Germinal center (tissue), 1 donor: ENCODE measurements at places on chromosomes 16 and 17.

DNA sequence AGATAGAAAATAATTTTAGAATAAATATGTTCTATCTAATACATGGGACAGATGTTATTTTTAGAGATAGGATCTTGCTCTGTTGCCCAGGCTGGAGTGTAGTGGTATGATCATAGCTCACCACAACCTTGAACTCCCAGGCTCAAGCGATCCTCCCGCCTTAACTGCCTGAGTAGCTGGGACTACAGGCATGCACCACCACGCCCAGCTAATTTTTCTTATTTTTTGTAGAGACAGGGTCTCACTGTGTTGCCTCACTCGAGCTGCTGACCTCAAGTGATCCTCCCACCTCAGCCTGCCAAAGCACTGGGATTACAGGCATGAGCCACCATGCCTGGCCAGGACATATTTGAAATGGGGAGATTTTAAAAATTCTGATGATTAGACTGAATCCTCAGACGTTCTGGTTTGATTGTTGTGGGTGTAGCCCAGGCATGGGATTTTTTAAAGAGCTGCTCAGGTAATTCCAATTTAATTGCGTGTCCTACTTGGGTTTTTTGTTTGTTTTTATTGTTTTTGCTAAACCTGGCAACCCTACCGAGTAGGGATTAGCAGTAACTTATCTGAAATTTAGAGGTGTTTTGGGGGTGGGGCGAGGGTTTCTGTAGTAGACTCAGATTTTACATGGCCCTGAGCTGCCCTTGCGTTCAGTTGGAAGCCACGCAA lies 142.9 kb downstream of the RAB11FIP4 start:
- DNase-seq, result no peak

GRCh38 chr16:8943966-8944759 lies 19.5 kb downstream of the USP7 start:
- DNase-seq, result peak; percentile 64

- no peak for DNase-seq
These were observed 2.8 kb downstream of the ACE start for GRCh38 chr17:63479495-63480184.

DNA sequence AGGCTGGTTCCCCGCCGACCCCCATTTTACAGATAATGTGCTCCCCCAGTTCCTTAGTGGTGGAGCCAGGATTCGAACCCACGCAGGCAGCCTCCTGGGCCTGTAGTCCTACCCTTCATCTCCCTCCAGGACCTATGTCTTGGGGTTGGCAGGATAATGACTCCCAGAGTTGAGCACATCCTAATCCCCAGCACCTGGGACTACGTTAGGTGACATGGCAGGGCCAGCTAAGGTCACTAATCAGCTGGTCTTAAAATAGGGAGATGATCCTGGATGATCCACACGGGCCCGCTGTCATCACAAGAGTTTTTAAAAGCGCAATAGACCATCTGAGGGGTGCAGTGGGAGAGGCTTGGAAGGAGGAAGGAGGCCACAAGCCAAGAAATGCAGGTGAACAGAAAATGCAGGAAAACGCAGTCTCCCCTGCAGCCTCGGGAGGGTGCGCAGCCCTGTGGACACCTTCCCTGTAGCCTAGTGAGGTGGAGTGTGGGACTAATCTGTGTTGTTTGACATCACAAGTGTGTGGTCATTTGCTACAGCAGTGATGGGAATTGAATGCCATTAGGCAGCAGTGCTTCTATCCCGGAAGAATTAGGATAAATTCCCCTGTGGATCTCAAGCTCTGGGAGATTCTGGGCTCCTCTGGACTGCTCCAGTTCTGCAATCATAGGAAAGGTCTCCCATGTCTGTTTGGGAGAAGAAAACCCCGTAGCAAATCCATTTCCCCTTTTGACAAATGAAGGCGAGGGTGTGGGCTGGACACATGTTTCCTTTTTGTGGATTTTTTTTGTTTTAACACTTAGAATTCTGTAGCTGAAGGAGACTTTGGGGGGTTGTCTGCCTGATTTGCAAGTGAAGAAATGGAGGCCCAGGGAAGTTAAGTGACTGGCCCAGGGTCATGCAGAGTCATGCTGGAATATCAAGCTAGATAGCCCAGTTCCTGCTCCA lies 297.7 kb downstream of the SEC14L1 start:
- no peak for DNase-seq

DNA sequence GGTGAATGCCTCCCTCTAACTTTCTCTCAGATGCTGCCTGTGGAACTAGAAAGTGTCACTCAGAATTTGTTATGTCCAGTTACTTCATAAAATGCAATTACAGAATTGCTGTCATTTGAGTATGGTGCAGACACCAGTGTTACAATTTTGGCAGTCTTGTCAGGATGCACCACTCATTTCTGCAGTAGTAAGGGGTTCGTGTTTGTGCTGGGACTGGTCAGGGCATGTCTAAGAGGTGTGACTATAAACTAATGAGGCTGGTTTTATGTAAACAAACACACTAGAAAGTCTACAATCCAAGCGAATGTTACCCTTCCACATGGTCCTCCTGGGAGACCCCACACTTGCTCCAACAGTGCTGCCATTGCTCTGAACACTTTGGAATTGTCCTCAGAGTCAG lies 206.2 kb downstream of the ANKFN1 start:
- DNase-seq, result no peak

DNA sequence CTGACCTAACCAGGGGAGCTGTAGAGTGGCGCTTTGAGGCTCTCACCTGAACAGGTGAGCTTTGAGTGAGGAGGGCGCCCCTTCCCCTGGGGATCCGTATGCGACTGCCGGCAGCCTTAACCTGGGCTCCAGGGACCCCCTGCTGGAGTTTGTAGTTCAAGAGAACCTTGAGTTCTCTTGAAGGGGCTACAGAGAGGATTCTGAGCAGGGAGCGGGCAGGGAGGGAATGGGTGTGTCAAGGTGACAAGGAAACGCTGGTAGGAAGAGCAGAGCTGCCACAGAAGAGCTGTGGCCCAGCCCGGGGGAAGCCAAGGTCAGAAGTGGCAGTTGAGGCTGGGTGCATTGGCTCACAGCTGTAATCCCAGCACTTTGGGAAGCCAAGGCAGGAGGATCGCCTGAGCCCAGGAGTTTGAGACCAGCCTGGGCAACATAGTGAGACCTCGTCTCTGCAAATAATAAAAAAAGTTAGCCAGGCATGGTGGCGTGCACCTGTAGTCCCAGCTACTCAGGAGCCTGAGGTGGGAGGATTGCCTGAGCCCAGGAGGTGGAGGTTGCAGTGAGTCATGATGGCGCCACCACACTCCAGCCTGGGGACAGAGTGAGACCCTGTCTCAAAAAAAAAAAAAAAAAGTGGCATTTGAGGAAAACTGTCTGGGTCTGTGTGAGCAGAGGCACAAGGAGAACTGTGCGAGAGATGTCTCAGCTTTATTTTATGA lies 1.2 kb downstream of the LLGL2 start:
- no peak for DNase-seq

DNA sequence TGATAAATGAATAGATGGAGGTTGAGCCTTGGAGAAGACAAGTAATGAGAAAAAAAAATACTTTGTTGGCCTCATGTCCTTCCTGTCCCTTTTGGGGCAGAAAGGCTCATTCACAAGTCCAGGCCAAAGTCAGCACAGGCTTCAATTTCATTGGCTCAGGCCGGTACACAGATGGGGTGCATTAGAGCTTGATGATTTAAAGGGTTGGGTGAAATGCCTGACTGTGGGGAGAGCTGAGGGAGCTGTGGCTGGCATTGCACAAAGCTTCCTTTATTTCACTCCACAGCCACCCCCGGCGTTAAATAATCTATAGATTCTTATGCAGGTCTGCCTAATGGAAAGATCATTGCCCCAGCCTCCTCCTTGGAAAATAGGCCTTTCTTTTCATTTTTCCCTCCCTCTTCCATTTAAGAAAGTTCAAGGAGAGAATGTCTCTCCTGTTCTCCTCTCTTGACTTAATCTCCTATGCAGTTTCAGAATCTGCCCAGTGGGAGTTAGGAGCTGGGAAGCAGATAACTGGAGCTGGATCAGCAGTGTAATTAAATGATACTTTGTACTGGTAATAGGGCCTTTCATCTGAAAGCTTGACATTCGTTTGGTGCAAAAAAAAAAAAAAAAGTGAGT lies 24.4 kb downstream of the YPEL2 start:
- no peak for DNase-seq

DNA sequence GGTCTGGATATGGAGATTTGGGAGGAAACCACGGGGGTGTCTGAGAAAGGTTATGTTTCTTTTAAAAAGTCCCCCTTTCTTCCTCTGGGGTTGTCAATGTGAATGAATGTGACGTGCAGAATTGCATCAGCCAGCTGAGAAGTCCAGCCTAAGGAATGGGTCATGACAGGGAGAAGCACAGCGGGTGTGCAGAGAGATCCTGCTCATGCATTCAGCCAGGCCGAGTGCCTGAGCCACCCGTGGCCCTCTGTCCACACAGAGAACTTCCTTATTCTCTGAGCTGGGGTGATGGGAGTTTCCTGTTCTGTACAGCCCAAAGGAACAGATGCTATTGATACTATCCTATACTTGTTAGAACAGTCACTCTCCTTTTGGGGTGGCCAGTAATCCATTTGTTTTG lies 117.9 kb downstream of the CPPED1 start:
- DNase-seq, result no peak

DNA sequence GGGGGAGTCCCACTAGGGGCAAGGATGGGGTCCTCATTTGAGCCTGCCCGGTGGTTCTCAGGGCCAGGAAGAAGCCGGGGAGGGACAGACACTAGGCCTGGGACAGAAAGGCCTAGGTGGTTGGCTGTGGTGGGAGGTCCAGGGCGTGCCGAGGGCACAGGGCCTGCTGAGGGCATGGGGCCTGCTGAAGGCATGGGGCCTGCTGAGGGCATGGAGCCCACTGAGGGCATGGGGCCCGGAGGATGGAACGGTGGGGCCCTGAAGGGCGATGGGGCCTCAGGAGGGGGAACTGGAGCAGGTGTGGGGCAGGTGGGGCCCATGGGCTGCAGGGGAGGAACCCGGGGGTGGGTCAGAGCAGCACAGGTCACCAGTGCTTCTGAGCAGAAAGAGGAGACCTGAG lies 31.2 kb downstream of the PELP1 start:
- DNase-seq, result no peak

- DNase-seq, result no peak
These were observed 370.1 kb upstream of the CDH8 start for GRCh38 chr16:62406387-62406786.

DNA sequence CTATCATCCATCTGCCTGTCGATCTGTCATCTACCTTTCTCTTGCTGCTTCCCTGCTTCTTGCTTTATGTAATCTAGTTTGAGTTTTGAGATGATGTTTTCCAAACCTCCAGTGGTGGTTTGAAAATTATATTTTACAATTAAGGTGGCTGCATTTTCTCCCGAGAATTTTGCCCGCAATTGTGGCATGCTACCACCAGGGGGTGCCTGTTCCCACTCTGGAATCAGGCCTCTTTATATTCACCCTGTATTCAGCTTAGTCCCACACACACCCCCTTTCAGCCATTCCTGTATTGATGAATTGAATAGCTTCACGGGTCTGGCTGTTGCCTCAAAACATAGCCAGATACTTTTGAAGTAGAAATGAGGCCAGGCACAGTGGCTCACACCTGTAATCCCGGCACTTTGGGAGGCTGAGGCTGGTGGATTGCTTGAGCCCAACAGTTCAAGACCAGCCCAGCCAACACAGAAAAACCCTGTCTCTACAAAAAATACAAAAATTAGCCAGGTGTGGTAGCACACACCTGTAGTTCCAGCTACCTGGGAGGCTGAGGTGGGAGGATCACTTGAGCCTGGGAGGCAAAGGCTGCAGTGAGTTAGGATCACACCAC lies 3.2 kb downstream of the PRSS22 start:
- DNase-seq, result peak; percentile 39

DNA sequence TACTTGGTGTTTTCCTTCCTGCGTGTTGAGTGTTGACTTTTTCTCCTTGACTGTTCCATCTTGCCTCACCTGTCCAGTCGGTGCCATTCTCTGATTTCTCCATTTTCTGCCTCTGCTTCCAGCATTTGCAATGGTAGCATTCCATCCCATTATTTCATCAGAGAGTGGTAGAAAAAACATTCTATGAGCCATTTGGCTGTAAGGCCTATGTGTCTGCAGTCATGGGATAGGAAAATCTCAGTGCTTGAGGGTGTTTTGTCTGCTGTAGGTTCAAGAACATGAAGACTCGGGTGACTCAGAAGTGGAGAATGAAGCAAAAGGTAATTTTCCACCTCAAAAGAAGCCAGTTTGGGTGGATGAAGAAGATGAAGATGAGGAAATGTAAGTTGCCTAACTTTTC lies 2.7 kb downstream of the UTP18 start:
- no peak for DNase-seq

- no peak for DNase-seq
These were observed 13.6 kb upstream of the STH start for GRCh38 chr17:45985447-45985846.

DNA sequence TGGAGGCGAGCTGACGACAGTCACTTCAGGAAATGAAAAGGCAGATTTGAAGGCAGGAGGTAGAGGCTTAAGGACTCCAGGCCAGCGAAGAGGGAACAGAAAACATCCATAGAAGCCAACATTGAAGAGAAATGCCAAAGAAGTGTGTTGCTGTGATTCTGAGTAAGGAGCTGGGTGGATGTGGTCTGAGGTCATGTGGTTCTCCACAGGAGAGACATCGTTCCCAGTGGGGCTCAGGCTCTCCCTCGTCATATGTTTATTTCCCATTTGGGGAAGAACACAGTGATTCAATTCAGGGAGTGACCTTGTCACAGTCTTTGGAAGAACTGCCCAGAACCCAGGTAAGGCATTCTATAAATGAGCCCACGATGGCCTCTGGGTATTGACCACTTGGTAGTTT lies 6.6 kb upstream of the PMP22 start:
- no peak for DNase-seq

- no peak for DNase-seq
These were observed 130.8 kb upstream of the CES5A start for GRCh38 chr16:56005958-56006357.

GRCh38 chr16:22191532-22192260 lies 14.4 kb upstream of the EEF2K start:
- no peak for DNase-seq

GRCh38 chr16:50747207-50747956 lies 5.5 kb downstream of the CYLD start:
- peak; percentile 33 for DNase-seq

GRCh38 chr17:45229681-45230409 lies 8.2 kb downstream of the FMNL1 start:
- DNase-seq, result no peak

- peak; percentile 86 for DNase-seq
These were observed 627 bp upstream of the TSPOAP1 start for GRCh38 chr17:58329035-58329809.

- DNase-seq, result no peak
These were observed 103.3 kb downstream of the CA4 start for GRCh38 chr17:60253048-60253447.

GRCh38 chr16:55265926-55266325 lies 58.1 kb upstream of the IRX6 start:
- DNase-seq, result no peak
